ENCODE measurements at places on chromosomes 1 and 21.

DNA sequence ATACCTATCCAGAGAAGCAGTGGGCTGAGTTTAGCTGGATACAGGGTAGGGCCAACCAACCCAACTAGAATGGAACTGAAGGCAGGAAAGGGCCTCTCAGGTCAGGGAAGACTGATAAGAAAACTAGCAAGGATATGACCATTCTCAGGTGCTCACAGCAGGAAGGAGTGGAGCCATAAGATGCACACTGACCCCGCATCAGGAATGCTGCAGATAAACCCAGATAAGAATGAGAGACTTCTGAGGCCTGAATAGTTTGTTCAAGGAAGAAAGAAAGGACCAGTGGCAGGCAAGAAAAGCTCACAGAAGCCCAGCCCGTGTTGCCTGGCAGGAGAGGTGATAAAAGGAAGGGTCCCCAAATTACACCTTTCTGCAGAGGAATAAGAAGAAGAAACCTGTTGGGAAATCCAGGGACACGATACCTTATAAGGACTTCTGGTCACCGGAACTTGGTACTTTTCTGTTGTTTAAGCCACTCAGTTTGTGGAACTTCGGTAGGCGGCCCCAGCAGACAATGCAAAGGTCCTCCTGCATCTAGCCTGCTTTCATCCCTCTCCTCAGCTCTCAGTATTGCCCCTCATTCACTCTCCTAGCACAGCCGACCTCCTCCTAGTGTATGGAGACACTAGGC lies 58.9 kb downstream of the ATP1A1 start:
- DNase-seq: no peak

DNA sequence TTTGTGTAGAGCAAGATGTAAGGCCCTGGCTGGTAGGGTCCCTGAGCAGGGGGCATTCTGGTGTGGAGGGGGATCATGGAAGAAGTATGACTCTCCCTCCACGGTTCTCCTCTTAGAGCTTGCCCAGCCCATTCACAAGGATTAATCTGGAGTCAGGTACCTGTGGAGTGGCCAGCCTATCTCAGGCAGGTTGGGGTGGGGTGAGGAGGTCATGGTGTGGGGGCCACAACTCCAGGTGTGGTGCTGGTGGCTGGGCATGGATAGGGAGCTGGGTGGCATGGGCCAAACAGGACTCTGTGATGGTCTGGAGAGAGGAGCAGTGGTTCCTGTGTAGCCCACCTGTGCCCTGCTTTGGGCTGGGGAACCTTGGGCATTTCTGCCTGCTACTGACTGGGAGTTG lies 32.3 kb downstream of the TMCC2 start:
- DNase-seq: no peak

DNA sequence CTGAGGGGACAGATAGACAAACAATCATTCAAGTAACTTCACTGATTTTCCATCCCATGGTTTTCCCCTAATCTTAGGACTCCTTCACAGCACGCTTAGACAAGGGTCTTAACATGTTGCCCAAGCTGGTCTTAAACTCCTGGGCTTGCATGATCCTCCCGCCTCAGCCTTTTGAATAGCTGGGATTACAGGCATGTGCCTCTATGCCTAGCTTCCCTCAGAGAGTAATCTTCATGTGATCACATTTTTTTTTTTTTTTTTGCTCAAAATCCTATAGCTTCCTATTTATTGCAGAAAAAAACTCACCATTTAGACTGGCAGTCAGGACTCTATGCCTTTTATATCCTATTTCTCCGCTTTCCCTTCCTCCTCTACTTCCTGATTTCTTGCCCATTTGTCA lies 90.4 kb upstream of the DPH5 start:
- no peak for DNase-seq

- no peak for DNase-seq
Observed at GRCh38 chr21:24486973-24487372, 1120.3 kb downstream of the MRPL39 start.

DNA sequence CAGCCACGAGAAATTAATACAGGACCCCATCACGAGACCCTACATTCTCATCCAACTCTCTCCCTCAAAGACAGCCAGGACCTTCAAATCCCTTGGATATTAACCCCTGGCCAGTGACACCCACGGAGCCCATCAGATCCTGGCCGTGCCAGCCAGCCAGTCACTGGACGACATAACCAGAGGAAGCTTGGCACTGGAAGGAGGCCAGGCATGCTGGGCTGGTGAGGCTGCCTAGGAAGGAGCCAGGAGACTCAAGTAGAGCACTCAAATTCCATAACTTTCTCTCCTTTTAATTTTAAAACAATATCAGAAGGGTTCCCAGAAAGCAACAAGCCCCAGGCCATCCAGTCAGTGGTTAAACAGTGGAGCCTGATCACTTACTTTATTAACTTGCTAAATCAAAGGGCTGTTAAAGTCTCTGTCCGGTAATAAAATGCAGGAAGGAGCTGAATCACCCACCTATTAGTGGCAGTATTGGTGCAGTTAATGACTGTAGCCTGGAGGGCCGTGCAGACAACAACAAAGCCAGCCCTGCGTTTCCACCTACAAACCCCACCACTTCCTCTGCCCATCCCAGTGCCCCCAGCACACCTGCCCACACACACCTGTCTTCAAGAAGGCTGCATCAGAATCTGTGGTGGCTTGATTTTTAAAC lies 78.0 kb downstream of the HIVEP3 start:
- DNase-seq: no peak

- peak; percentile 91 for DNase-seq
Observed at GRCh38 chr1:222634180-222635013, 16.5 kb downstream of the MIA3 start.

DNA sequence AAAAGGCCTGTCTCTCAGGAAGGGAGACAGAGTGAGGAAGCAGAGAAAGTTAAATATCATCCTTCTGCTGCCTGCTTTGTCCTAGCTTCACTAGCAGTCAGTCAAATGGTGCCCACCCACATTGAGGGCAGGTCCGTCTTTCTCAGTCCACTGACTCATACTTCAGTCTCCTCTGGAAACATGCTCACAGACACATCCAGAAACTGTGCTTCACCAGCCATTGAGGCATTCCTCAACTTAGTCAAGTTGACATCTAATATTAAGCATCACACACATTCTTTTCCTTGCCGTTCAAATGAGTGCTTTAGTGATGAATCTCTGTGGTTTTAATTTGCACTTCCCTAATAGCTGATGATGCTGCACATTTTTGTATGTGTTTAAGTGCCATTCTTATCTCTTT lies 777.8 kb upstream of the PRMT6 start:
- peak; percentile 81 for DNase-seq

DNA sequence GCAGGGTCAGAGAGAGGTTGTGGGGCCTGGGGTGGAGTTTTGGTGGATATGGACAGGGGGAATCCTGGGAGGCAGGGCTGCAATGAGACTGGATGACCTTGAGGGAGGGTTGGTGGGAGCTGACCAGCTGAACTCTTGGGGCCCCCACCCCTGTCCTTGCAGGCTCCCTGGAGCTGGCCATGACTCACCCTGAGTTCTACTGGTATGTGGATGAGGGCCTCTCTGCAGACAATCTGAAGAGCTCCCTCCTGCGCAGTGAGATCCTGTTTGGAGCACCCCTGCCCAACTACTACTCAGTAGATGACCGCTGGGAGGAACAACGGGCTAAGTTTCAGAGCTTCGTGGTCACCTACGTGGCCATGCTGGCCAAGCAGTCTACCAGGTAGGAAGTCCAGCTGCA lies 23.6 kb downstream of the DISP3 start:
- no peak for DNase-seq

- no peak for DNase-seq
Observed at GRCh38 chr1:7022058-7022457, 236.8 kb downstream of the CAMTA1 start.

DNA sequence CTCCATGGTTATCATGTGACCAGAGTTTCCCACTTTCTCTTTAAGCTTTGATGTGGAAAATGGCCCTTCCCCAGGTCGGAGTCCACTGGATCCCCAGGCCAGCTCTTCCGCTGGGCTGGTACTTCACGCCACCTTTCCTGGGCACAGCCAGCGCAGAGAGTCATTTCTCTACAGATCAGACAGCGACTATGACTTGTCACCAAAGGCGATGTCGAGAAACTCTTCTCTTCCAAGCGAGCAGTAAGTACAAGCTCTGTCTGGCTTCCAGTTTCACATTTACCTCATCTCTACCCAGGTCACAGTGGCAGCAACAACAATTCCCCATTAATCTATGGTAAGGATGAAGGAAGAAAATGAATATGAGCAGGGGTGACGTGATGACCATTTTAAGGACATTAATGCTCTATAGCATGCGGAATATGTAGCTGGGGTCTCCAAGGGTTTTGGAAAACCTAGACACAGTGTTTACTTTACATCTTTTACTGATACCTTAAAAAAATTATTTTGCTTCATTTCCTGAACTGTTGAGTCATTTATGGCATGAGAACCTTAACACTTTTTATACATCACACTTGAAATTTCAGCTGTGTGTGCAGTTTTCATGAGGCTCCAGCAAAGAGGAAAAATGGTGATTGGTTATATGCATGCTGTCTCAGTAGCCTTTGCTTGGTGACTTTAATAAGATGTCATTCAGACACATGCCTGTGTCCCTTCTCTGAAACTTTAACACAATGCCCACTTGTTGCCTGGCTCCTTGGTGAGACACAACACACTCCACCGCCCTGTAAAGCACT lies 286.3 kb upstream of the SGIP1 start:
- no peak for DNase-seq

- DNase-seq: no peak
Observed at GRCh38 chr1:207128336-207128921, 24.4 kb downstream of the C4BPA start.

DNA sequence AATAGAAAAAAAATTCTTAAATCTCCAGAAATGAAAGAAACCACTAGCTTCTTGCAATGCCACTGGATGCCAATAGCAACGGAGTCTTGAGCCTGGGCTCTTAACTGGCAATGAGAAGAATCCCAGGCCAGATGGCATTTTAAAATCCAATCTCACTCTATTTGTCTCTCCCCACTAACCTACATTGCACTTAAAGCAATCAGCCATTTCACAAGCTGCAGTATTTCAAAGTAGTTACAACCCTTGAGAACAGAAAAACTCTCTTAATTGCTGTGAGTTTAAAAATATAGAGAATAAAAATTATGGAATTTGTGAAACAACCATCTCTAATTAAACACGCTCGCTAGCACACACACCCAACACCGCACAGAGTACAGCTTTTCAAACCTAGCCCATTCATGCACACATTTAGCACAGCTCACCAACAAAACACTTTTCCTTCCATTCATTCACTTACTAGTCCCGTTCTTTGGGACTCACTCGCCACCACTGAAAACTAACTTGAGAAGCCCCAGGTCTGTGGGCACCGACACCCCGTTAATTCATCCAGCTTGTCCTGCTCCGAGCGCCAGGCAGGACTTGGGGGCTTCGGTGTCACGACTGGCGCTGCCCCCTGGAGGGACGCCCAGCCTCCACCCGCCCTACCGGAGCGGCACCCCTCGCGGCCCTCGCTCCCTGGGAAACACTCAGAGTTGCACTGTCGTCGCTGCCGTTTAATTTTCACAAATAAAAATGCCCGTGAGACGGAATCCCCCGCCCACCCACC lies 1.0 kb downstream of the DDAH1 start:
- DNase-seq: no peak
